ENCODE measurements at places on chromosomes 6 and 20.

DNA sequence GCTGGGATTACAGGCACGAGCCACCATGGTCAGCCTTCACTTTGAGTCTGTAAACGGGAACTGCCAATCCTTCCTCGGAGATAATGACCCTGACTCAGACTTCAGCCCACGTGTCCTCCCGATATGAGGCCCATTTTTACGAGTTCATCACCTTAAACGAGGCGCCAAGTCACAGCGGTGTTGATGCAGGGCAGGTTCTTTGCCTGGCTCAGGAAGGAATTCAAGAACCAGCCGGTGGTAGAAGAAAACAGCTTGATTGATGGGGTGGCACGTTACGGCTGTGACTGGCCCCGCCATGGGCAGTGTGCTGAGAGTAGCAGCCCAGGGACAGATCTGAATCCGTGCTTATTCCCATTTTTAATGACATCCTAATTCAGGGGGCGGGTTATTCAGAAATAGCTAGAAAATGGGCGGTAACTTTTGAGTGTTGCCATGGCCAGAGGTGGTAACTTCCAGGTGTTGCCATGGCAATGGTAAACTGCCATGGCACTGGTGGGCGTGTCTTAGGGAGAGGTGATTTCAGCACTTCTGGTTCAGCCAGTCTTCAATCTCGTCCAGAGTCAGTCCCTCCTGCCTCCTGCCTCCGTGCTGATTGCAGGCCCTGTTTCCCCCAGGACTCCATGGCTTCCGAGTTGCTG lies 9.1 kb upstream of the MAP1LC3A start:
- DNase-seq = no peak

GRCh38 chr6:163415620-163416556 lies 1.4 kb downstream of the QKI start:
- no peak for DNase-seq

- no peak for DNase-seq
Measured at GRCh38 chr6:47275640-47276039, 34.1 kb downstream of the TNFRSF21 start.

- no peak for DNase-seq
Measured at GRCh38 chr6:15256538-15257271, 10.8 kb downstream of the JARID2 start.

GRCh38 chr20:573414-574296 lies 30.1 kb upstream of the CSNK2A1 start:
- no peak for DNase-seq

DNA sequence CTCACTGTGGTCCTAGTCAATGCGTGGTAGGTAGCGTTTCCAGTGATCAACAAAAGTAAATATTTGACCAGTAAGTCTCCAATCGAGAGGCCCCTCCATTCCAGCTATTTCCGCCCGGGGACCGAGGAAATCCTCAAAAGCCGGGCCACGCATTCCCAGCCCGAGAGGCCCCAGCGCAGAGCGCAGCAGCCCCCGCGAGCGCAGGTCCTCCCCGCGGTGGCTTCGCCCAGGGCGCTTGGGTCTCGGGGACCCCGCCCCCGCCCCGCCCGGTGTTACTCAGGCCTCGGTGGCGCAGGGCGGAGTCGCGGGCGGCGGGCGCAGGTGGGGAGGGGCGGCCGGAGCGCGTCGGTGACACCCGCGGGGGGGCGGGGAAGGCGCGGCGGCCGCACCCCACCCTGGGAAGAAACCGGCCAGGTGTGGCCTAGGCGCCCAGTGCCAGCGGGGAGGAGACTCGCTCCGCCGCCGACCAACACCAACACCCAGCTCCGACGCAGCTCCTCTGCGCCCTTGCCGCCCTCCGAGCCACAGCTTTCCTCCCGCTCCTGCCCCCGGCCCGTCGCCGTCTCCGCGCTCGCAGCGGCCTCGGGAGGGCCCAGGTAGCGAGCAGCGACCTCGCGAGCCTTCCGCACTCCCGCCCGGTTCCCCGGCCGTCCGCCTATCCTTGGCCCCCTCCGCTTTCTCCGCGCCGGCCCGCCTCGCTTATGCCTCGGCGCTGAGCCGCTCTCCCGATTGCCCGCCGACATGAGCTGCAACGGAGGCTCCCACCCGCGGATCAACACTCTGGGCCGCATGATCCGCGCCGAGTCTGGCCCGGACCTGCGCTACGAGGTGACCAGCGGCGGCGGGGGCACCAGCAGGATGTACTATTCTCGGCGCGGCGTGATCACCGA lies at the start of gene DSP:
DSP (plus strand) TSS at position 497 of the 890 bp plus-strand sequence; CDS start at position 742, 245 bp downstream.
- DNase-seq = no peak

- no peak for DNase-seq
Measured at GRCh38 chr6:137414599-137414998, 79.6 kb downstream of the OLIG3 start.

DNA sequence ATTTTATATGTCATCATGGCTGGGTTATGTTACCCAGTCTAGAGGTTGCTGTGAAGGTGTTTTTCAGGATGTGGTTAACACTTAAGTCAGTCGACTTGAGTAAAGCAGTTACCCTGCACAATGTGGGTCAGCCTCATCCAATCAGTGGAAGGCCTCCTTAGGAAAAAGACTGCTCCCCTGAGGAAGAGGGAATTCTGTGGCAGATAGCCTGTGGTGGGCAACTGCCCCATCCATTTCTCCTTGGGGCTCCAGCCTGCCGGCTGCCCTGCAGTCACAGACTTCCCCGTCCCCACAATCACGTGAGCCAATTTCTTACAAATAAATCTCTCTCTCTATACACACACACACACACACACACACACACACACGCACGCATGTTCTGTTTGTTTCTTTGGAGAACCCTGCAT lies 34.5 kb upstream of the MPC1 start:
- no peak for DNase-seq

GRCh38 chr6:108036884-108037283 lies 37.7 kb downstream of the OSTM1 start:
- no peak for DNase-seq

DNA sequence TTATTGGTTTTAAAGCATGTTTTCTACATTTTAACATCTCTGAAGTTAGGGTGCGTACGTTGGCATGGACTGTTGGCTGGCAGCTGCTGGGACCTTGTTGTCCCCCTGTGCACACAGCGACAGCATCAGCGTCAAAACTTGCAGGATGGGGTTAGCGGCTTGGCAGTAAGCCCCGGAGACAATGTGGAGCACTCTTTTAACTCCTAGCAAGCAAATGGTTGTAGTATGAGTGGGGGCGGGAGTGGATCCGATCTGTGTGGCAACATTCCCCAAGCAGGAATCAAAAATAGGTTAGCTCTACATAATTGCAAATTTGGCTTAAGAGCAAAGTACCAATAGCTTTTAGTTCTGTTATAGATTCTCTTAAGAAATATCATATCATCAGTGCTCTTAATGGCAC lies 70.1 kb downstream of the NRN1 start:
- no peak for DNase-seq

DNA sequence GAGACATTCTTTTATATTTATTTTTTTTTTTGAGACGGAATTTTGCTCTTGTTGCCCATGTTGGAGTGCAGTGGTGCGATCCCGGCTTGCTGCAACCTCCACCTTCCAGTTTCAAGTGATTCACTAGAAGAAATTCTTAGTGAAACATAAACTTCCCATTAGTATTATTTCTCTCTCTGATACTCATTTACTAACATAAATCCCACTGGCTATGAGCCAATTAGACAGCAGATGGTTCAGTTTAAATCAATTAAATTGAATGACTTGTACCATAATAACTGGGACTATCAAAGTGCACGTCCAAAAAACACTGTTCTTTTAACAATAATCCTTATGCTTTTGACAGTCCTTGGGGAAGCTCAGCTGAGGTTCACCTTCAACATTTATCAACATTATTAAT lies 111.2 kb upstream of the PTCHD4 start:
- DNase-seq = no peak

- DNase-seq = no peak
Measured at GRCh38 chr6:14903176-14904038, 342.5 kb upstream of the JARID2 start.

GRCh38 chr6:90663106-90663505 lies 76.2 kb upstream of the MAP3K7 start:
- DNase-seq = no peak

- no peak for DNase-seq
Measured at GRCh38 chr6:35151466-35151865, 10.3 kb upstream of the TCP11 start.

GRCh38 chr6:32105433-32105832 lies 3.7 kb downstream of the TNXB start:
- no peak for DNase-seq

- no peak for DNase-seq
Measured at GRCh38 chr20:11331096-11331495, 586.6 kb upstream of the BTBD3 start.

GRCh38 chr6:151847064-151847463 lies 39.6 kb downstream of the ESR1 start:
- no peak for DNase-seq

- no peak for DNase-seq
Measured at GRCh38 chr20:59022754-59023153, 3.5 kb downstream of the TUBB1 start.

DNA sequence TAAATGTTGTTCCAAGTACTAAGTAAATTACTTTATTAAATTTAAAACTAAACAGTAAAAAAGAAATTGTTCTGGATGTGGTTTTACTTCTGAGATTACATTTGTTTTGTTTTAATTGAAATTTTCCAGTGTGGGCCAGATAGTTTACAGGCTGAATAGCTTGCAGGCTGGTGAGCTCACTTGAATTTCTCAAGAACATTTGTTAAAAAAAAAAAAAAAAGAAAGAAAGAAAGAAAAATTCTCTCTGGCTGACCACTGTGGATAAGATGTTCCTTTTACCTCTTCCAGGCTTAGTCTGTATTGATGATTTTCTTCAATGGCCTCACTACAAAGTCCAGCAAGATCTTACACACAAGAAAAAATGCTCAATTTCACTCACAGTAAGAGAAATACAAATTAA lies 85.4 kb downstream of the PLCG1 start:
- DNase-seq = no peak

DNA sequence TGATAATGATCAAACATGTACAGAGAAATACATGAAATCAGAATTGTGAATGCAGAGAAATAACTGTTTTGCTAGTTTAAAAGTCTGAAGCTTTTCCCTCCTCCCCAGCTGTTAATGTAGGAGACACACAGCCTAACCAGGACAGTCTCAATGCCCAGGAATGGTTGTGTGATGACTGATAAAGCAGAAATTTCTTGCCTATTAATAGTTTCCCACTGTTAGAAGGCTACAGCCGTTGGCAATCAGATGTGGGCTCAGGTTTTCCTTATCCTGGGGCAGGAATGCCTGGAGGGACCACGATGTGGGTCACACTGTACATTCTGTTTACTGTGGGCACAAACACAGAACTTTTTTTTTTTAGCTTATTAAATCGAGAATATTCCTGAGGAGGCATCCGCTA lies 1.9 kb downstream of the PPP1R3D start:
- no peak for DNase-seq

DNA sequence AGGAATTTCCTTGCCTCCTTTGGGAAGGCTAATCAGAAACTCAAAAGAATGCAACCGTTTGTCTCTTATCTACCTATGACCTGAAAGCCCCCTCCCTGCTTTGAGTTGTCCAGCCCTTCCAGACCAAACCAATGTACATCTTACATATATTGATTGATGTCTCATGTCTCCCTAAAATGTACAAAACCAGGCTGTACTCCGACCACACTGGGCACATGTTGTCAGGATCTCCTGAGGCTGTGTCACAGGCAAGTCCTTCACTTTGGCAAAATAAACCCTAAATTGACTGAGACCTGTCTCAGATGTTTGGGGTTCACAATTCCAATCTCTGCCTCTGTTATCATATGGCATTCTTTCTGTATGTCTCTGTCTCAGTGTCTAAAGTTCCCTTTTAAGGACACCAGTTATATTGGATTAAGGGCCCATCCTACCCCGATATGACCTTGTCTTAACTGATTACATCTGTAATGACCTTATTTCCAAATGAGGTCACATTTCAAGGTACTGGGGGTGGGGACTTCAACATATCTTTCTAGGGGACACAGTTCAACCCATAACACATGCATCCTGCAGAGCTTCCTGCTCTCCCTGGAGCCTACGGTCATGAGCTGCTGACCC lies 513.5 kb upstream of the JARID2 start:
- no peak for DNase-seq

DNA sequence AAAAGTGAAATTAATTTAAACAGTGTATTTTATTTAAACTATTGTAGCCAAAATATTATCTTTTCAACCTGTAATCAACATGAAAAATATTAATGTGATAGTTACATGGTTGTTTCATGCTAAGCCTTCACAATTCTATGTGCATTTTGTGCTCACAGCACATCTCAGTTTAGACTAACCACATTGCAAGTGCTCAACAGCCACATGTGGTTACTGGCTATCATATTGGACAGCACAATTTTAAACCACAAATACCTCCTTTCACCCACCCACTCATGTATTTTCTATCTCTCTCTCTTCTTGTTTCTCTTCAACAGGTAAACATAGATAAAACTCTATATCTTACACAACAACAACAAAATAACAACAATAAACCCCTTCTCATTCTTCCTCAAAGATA lies 12.5 kb upstream of the HS3ST5 start:
- DNase-seq = no peak

- no peak for DNase-seq
Measured at GRCh38 chr20:50595433-50595895, 85.3 kb downstream of the PTPN1 start.

DNA sequence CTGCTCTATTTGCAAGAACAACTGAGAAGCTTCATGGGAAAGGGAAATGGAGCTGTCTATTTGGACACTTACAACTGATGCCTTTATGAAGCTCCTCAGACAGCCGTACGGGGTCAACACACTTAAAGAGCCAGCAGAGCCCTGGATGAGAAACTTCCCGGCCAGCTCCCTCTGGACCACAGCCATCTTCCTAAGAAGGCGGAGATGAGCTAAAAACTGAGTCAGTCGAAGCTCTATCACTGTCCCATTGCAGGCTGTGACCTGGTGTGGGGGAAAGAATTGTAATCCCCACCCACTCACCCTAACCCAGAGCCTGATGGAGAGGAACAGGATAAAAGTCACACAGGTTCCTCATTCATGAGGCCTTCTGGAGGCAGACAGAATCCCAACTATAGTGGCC lies 360.4 kb upstream of the JARID2 start:
- DNase-seq = no peak

- DNase-seq = no peak
Measured at GRCh38 chr20:47392721-47393073, 36.2 kb upstream of the ZMYND8 start.

- DNase-seq = no peak
Measured at GRCh38 chr20:17485017-17485416, 46.2 kb downstream of the BFSP1 start.

Data from thoracic aorta (tissue), 2 donors.